Mammary epithelial cell (primary cell): ENCODE measurements at places on chromosomes 1 and 21. TPM values are rescaled to one million over a fixed set of nuclear protein-coding genes. Genes with fewer than 3 reads are reported as not detected.

DNA sequence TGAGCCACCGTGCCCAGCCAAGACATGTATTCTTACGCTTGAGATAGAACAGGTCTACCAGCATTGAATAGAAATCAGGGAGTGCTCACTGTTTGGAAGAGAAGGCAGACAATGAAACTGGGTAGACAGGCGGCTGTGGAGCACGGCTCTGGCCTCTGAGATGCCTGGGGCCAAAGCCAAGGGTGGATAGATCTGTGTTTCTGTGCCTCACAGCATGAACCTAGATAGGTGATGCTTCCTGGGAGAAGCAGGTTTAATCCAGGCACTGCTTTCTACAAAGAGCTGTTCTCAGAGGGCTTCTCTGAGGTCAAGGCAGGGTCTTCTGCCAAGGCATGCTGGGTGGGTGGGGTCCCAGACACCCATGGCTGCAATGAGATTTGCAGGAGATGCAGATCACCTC lies 24.6 kb upstream of the PRSS38 start:
- DNase-seq, result no peak

DNA sequence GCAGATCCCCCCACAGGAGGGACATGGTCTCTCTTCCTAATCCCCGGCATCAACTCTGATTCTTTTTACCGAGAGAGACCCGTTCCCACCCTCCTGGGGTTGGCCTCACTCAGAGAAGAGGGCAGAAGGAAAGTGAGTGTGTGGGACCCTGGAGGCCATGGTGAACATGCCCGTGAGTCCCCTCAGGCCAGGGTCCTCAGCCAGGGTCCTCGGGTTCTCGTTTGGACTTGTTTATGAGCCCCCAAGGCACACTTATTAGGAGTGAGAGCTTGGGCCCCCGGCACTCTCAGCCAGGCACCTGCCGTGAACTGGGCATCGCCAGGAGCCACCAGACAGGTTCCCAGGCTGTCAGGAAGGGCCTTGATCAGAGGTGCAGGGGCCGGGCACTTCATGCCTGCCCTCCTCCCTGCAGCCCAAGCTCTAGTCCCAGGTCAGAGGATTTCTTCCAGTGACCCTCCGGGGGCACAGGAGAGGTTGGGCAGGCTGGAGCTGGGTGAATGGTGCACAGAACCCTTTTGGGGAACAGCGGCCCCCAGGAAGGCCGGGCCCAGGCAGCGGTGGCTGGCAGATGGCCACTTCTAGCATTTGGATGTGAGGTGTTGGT lies 122.6 kb downstream of the CRYAA start:
- no peak for DNase-seq

- no peak for DNase-seq
Measured at GRCh38 chr1:220001095-220001501, 45.2 kb downstream of the EPRS1 start.

DNA sequence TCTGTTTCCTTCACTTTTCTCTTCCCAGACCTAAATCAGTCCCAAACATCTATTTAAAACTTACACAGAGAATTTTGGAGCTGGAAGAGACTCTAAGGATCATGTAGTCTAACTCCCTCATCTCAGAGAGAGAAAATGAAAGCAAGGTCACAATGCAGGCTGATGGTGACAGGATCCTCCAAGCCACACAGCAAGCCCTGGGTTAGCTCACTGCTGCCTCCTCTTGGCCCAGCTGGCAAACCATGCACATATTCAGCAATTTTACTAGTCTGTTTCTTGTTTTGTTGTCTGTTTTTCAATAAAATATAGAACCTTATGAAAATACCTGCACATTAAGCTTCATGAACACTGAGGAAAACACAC lies 27.7 kb upstream of the LY9 start:
- DNase-seq, result peak; percentile 40

DNA sequence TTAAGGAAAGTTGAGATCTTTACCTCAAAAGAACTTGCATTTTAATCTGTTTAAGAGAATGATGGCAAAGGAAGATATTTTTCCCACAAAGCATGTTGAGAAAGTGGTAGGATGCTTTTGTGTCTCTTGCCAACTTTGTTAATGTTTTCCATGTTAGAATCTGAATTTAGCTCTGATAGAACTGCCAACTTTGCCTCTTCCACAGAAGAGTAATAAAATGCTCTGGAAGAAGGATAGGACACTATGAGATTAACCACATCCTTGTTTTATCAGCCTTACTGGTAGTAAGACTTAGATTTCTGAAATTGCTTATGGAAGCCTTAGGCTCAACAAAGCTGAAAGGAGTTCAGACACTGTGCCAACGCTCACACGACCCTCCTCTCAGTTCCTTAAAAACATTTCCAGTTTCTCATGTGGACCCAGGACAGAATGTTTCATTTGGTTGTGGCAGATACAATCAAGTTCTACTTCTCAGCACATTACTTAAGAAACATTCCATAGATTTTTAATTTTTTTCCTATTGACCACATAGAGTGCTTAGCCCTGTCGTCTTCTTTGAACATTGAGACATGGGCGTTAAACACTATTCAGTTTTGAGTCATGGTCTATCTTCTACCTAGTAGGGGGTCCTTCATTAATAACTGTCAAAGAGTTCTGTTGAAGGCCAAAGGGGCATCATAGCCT lies 59.0 kb downstream of the MTR start:
- no peak for DNase-seq

- DNase-seq, result no peak
Measured at GRCh38 chr1:185463011-185463410, 146.0 kb upstream of the IVNS1ABP start.

GRCh38 chr1:229537894-229538293 lies 20.6 kb downstream of the ABCB10 start:
- DNase-seq, result no peak

DNA sequence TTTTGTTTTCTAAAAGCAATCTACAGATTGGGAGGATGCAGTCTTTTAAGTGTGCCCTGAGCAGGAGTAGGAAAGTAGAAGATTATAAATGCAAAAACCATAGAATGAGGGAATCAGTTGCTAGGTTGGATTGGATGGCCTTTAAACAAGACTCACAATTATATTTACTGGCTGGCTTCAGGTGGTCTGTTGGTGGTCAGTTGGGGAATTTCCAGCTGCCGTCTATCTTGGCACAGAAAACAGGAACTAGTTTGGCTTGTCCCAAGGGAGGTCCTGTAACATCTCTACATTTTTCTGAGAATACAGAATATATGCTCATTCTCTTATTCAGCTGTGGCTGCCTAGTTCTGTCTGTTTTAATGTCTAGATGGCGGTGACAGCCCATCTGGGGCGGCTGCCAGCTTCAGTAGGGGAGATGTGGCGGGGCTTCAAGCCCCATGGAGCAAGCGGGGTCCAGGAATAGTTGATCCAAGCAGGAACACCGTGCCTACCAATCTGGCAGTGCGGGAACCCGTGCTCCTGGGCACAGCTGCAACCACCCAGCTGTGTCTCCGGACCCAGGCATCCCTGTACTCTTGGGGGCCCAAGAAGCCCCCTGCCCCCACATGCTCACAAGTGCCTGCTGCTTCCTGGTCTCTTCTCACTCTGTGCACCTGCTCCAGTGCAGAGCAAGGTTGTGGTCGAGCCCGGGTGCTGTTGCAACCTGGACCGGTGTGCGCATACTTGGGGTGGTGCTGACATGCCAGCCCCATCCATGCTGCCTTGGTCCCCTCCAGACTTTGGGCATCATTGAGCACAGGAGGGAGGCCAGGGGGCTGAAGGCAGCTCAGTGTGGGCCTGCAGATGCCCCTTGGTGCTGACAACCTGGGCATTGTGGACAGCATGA lies 1182.6 kb downstream of the AMY1C start:
- DNase-seq, result no peak

Gene HCRTR1
- total RNA-seq, result not detected

Gene SNX7
- 43.2 and 53.0 TPM in 2 replicates for total RNA-seq

Gene RIPPLY3
- 0.17 TPM for total RNA-seq

Gene BMP8B
- not detected for total RNA-seq

Gene ST6GALNAC5
- total RNA-seq, result 3.7 TPM

Gene MAN1C1
- 0.07 and 0.08 TPM in 2 replicates for total RNA-seq
